Tibial nerve (tissue), 4 donors: ENCODE measurements at places on chromosomes 11 and 22. TPM values are rescaled to one million over a fixed set of nuclear protein-coding genes. Genes with fewer than 3 reads are reported as not detected.

- H3K4me1 ChIP-seq, result no peaks in the 10 kb centered on the region
- no peaks in the 10 kb centered on the region for H3K27me3 ChIP-seq
- no peak overlapping the region for H3K27ac ChIP-seq
These were observed 48.2 kb downstream of the NRXN2 start for GRCh38 chr11:64674774-64675173.

The SLC22A25 gene
- total RNA-seq, result not detected

The PKDREJ gene
- total RNA-seq, result not detected

DNA sequence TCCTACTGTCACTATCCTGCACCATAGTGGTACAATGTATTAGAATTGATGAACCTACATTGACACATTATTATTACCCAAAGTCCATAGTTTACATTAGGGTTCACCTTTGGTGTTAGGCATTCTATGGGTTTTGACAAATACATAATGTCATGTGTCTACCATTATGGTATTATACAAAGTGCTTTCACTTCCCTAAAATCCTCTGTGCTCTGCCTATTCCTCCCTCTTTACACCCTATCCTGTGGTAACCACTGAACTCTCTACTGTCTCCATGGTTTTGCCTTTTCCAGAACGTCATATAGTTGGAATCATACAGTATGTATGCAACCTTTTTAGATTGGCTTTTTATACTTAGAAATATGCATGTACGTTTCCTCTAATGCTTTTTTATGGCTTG lies 51.5 kb downstream of the CCDC15 start:
- H3K36me3 ChIP-seq, result no peaks in the 10 kb centered on the region
- no peaks in the 10 kb centered on the region for H3K27me3 ChIP-seq
- no peak overlapping the region for H3K27ac ChIP-seq
- DNase-seq, result no peak

- no peaks in the 10 kb centered on the region for H3K27me3 ChIP-seq
- H3K27ac ChIP-seq, result no peak overlapping the region
- no peak for DNase-seq
These were observed 21.3 kb upstream of the PATZ1 start for GRCh38 chr22:31367426-31367825.

The CABP7 gene
- not detected for total RNA-seq
